ENCODE measurements at places on chromosomes 16 and 17.
A peak's percentile ranks its signal among the peaks of the same experiment; 100 is the strongest.

GRCh38 chr17:2370211-2370589, 30.7 kb downstream of the MNT start:
- DNase-seq, result no peak

GRCh38 chr16:25110387-25110947, 1.1 kb upstream of the LCMT1 start:
- peak; percentile 42 for DNase-seq

DNA sequence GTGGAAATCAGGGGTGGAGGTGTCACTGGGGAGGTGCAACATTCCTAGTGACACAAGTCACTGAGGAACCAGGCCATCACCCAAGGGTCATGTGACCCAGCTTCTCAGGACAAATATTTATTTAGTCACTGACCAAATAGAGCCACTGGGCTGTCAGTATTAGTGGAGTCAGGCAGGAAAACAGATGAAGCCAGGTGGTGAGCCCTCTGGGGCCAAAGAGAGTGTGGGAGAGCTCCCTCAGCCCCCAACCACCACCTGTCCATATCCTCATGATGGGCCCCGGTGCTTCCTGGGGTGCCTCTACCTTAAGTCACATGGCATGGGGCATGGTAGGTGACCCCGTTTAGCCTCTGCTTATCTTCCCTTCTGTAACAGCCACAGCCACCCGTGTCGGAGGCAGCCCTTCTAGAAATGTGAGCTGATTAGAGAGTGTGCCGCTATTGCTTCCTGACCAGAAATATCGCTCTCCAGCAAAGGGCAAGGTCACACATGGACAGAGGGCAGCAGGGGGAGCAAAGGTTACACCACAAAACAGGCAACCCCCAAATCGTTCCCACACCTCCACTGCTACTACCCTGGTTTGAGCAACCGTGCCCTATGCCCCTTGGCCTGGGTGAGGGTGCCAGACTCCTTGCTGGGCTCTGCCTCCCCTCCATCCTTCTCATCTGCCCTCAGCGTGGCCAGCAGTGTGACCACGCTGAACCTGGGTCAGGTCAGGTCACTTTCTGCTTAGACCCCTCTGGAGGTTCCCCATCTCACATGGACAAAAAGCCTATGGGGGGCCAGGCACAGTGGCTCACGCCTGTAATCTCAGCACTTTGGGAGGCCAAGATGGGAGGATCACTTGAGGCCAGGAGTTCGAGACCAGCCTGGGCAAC, 8.6 kb upstream of the AKTIP start:
- DNase-seq, result no peak

- DNase-seq, result no peak
Measured at GRCh38 chr16:89911375-89911774, 7.3 kb upstream of the MC1R start.

DNA sequence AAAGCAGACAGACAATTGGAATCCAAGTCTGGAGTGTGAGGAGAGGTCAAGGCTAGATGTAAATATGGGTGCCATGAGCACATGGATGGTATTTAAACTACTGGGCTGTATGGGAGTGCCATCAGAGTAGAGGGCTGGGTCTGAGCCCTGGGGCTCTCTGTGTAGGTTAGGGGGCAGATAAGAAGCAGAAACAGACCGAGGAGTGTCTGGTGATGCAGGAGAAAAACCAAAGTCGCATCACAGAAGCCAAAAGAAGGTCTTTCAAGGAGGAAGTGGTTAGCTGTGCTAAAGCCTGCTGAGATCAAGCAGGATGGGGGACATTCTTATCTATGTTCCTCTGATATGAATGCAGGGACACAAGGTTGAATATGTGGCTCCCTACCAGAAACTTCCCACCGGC, 1.9 kb downstream of the TSEN54 start:
- DNase-seq, result peak; percentile 66

- DNase-seq, result no peak
Measured at GRCh38 chr16:27634779-27635178, 84.8 kb downstream of the KATNIP start.

DNA sequence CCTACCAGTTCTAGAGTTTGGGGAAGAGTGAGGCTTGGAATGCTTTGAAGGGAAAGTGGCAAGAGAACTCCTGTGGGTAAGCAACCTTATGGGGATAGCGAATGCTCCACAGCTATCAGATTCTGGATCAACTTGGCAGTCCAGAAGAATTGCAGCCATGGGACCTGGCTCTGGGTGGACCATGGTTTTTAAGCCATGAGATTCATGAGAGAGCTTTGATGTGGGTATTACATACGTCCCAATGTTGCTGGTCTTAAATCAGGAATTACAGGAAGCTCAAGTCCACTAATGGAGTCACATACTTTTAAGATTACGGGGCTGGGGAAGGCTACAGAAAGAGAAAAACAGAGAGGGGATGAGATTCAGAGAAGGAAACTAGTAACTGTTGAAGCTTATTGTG, 142.5 kb upstream of the ELAC2 start:
- no peak for DNase-seq

GRCh38 chr16:57865746-57866528, 63.6 kb upstream of the KIFC3 start:
- no peak for DNase-seq

GRCh38 chr17:21379080-21379711, 3.0 kb downstream of the KCNJ12 start:
- DNase-seq, result no peak

DNA sequence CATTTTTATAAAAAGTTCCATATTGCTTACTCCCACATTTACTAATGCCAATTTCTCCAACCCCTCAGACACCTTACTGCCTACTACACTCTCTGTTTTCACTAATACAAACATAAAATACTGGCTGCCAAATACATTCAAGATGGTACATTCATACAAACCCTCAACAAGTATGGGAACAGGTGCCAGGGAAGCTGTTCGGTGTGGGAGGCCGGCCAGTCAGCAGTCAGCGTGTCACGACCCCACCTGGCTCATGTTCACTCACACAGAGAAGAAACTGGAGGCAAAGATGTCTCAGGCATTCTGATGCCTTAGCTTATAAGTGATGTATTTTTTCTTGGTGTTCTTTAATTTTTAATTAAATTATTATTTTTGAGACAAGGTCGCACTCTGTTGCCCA, 42.4 kb upstream of the TRAP1 start:
- no peak for DNase-seq

DNA sequence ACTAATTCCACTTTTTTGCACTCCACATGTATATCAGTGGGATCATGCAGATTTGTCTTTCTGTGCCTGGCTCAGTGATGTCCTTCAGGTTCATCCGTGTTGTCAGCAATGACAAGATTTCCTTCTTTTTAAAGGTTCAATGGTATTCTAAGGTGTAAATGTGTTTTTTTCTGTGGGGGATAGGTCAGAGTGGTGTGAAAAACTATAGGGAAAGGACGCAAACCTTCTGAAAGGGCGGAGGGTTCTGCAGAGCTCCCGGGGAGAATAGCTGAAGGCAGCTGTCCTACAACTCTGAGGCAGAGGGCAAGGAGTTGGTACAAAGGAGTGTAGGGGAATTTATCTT, 21.9 kb upstream of the CSNK1D start:
- no peak for DNase-seq

Data from activated CD4-positive, alpha-beta memory T cell treated with anti-CD3 and anti-CD28 coated beads, Interleukin-2, amount 10 ng/mL, durations not matched to agents 7 days and 5 days (primary cell).